ENCODE measurements at places on chromosomes 1 and 21. TPM values are rescaled to one million over a fixed set of nuclear protein-coding genes. Genes with fewer than 3 reads are reported as not detected.

The ADCY10 gene
- 0.17 TPM for total RNA-seq

The GNAT2 gene
- not detected for total RNA-seq

The LCE2D gene
- total RNA-seq, result not detected

DNA sequence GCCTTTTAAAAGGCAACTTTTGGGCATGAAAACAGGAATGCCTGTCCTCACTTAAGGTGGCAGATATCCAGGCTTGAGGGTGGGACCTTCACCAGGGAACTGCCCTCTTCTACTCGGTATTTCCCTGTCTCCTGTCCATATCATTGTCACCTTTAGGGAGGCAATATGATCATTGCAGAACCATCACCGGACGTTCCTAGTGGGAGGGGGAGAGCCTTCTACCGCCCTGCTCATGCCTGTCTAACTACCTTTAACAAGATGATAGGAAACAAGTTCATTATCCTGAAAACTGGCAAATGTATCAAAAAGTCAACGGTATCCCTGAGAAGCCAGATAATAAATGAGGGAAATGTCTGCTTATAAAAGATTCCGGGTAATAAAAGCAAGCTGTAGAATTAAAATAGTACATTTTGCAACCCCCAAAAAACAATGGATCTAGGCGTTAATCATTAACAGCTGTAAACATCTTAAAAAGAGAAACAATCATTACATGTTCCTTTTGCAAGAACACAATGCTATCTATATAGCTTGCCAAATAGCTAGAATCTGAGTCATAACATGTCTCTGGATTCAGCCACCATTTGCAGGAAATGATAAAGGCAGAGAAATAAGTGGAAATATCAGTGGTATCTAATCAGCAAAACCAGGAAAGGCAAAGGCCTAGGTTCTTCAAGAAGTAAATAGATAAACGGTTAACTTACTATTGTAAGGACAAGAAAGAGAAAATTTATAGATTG is 852.9 kb upstream of the ADGRL4 start:
- no peak for DNase-seq

GRCh38 chr1:78825561-78825960 is 175.9 kb downstream of the IFI44 start:
- no peak for DNase-seq
